ENCODE measurements at places on chromosomes 5 and 9.

DNA sequence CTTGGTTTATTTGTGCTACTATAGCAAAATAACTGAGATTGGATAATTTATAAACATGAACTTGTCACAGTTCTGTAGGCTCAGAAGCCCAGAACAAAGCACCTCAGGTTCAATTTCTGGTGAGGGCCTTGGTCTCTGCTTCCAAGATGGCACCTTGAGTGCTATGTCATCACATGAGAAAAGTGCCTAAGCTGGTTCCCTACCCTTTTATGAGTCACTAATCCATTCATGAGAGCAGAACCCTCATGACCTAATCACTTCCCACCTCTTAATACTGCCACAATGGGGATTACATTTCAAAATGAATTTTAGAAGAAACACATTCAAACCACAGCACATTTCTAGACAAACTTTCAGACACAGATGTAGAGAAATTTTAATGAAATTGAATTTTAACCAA lies 98.2 kb upstream of the PRSS3 start:
- no peak for DNase-seq

- DNase-seq, result no peak
Measured at GRCh38 chr9:94875300-94876020, 149.0 kb downstream of the AOPEP start.

GRCh38 chr9:92668746-92669526 lies 995 bp downstream of the IPPK start:
- no peak for DNase-seq

DNA sequence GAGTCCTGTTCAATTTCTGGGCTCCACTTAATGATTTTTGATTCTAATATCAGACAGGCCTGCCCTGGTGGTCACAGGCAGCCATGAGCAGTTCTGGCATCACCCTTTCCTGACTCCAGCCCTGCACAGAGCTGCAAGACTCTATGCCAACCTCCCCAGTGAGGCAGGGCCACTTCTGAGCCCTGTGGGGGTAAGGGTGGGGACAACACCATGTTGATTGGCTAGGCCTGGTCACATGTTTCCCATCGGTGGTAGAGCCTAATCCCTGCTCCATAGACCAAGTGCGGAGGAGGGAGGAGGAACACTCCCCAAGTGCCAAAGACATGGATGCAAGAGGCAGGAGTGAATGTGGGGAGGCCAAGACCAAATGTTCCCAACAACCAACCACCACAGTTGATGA lies 134.6 kb downstream of the PHF2 start:
- DNase-seq, result no peak

DNA sequence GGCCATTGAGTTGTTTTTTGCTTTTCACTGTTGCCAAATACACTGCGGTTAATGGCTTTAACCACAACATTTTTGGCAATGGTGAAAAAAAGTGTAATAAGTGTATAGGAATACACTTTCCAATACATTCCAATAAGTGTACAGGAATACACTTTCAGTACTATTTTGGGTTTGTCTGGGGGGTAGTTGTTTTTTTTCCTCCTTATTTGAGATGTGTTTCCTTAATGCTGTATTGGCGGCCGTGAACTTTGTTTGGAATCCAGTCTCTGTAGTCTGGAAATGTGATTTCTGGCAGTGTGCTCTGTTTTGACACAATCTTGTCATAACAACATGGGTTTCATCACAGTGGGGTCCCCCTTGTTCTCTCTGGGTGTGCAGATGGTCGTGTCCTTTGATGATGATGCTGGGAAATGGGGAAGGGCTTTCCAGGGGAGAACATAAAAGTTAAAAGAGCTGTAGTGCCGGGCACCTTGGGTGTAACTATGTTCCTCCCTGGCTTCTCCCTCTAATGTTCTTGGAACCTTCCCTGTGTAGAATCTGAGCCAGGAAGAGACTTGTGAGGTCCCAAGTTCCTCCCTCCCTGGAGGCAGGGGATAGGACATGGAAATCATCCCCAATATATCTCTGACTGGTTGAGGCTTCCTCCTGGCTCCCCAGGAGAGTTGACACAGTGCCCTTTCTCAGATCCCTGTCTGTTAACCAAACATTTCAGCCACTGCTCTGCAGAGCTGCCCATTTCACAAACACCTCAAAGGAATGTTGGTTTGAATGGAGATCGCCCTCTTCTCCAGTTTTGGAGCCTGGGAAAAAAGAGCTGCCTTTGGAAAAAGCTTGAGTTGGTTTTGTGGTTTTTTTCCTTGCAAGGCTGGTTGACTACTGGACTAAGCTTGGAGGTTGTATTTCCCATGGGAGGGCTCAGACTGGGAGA lies 44.8 kb downstream of the RCL1 start:
- DNase-seq, result no peak

DNA sequence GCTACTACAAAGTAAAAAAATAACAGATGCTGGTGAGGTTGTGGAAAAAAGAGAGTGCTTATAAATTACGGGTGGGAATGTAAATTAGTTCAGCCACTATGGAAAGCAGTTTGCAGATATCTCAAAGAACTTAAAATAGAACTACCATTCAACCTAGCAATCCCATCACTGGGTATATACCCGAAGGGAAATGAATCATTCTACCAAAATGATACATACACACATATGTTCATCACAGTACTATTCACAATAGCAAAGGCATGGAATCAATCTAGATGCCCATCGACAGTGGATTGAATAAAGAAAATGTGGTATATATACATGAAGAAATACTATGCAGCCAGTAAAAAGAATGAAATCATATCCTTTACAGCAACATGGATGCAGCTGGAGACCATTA lies 6.3 kb upstream of the TEX10 start:
- DNase-seq, result no peak

DNA sequence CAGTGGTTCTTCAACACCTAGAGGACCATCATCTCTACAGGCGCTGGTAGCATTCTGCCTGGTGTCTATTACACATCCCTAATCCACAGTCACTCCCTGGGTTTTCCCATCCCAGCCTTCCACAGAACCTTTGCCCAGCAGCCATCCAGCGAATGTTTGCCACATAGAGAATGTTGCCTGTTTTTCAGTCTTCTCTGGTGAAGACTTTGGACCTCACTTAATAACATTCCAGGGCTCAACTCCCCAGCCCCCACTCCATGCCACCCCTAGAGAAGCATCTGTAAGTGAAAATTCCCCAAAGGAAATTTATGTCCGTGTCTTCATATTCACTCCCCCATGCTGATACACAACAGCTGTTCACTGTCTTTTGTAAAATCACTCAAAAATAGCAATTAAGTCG lies 249.6 kb downstream of the AOPEP start:
- DNase-seq, result no peak

GRCh38 chr9:98172604-98173003 lies 19.8 kb downstream of the CORO2A start:
- DNase-seq, result no peak

- DNase-seq, result no peak
Measured at GRCh38 chr5:154244476-154244875, 53.9 kb downstream of the GALNT10 start.

GRCh38 chr9:78023003-78023741 lies 8.4 kb downstream of the GNAQ start:
- peak; percentile 57 for DNase-seq

- peak; percentile 28 for DNase-seq
Measured at GRCh38 chr5:83711982-83712601, 8.6 kb downstream of the HAPLN1 start.

- no peak for DNase-seq
Measured at GRCh38 chr9:135588886-135589595, 27.5 kb downstream of the PAEP start.

DNA sequence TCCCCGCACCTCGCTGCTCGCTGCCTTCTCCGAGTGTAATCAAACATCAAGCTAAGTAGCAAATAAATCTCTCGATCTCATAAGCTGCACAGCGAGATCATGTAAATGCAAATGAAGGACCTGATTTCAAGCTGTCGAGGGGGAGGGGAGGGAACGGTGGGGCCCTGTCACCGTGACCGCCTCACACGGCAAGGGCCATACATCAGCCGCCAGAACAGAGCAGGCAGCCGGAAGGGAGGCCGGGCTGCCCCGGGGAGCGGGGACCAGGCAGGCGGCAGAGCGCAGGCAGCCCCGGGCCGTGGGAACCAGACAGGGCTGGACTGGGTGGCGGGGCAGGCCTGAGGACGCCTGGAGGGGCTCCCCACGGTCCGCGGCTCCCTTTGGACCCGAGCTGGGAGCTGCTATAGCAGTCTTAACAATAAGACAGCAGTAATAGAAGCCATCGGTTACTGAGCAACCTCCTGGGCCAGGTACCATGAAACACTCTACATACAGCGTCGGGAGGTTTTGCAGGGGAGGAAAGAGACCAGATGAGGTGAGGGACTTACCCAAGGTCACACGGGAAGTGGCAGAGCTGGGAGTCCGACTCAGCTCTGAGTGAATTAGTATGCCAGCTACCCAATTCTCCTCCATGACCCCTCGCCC lies 76.8 kb downstream of the CFAP77 start:
- DNase-seq, result no peak

GRCh38 chr9:130952065-130952762 lies 13.2 kb upstream of the FIBCD1 start:
- DNase-seq, result no peak

GRCh38 chr9:26754509-26755164 lies 138.0 kb downstream of the CAAP1 start:
- DNase-seq, result no peak

- no peak for DNase-seq
Measured at GRCh38 chr9:15344191-15344590, 37.2 kb upstream of the TTC39B start.

GRCh38 chr5:149853331-149853648 lies 91.3 kb downstream of the PDE6A start:
- DNase-seq, result no peak

GRCh38 chr9:110047955-110048402 lies 160.0 kb downstream of the C9orf152 start:
- peak; percentile 11 for DNase-seq

DNA sequence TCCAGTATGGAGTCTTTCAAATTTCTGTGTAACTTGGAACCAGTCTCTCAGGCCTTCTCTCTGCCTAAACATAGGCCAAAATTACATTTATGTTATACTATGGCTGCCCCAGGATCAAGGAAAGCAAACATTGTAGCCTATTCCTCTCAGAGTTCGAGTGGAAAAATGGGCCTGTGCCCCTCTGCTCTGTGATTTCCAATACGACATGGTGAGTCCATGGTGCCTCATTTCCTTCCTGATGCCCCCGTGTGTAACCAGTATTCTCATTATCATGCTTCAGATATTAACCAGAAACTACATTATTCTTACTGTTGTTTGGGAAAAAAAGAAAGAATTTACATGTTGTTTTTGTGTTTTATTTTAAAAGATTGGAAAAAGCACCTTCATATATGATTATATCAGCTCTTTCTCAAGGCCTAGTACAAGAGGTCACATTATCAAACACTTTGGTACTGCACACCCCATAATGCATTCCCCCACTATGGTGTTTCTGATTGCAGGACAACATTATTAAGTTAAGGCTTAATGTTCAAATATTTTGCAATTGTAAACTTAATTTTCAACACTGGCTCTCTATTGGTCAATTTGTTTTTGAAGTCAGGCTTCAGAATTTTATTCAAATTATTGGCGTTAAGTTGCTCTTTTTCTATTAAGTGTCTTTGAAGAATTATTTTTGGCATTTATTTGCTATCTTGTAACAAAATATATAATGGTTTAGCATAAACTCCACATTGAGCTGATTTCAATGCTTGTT lies 151.8 kb upstream of the SLC27A6 start:
- DNase-seq, result no peak

GRCh38 chr5:176521286-176521685 lies 15.9 kb downstream of the RNF44 start:
- DNase-seq, result no peak

DNA sequence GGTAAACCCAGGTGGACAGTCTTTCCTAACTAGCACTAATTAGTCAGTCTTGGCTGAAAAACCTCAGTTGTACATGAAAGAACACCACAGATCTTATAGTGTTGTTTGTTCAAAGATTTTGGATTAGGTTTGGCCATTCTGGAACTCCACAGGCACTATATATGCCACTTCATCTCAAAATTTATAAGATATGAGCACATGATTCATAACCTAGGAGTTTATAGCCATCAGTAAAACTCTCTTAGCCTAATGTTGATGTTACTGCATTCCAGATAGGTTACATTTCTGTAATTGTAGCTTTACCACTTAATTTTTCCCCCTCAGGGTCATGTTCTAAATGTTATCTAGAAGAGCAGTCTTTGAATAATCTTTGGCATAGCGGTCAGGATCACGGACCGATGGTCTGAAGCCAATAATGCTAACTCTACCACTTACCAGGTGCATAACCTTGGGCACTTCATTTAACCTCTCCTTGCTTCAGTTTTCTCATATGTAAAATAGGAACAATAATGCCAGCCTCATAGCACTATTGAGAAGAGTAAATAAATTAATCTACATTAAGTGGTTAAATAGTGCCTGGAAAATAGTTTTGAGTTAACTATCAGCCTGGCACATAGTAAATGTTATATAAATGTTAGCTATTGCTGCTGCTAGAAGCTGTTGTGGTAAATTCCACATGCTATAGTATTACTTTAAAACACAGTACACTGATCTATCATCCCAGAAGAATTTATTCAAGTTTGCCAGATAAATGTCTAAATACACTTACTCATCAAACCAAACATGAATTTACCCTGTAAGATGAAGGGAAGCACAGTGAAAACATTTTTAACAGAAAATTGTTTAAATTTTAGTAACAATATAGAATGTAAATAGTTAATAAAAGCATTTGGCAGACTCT lies 743.9 kb downstream of the NR2F1-AS1 start:
- no peak for DNase-seq

DNA sequence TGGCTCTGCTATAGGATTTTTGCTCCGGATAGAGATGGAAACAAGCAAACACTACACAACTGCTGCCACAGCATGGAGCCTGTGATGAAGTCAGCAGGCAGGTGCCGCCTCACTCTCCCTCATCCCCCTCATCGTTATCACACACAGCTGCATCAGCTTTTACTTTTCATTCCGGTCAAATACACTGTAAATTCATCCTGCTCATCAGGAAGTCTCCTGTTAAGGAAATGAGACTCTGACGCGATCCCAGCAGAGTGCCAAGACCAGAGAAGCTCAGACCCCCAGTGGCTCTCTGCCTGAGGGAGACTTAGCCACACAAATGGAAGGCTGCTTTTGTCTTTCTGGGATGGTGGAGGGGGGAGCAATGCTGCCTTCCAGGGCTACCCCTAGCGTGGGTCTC lies 270.2 kb downstream of the ELAVL2 start:
- no peak for DNase-seq

DNA sequence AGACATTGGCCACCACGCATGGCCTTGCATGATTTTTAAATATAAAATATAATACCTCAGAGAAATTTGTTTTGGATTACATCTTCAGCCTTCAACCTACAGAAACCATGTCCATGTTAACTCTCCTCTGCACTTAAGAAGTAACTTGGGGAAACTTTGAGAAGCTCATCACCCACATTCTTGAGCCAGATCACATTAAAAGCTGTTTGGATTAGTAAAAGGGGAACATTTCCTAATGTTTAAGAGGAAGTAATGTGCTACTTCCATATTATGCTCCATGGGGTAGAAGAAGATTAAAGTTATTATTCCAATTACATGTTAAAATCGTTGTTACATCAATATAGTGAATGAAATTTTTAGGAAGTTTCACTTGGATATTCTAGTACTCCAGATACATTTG lies 10.4 kb upstream of the CEP120 start:
- DNase-seq, result no peak
